ENCODE measurements at places on chromosomes 2 and 18.

- no peak for DNase-seq
Measured at GRCh38 chr18:10101729-10102128, 187.9 kb downstream of the VAPA start.

DNA sequence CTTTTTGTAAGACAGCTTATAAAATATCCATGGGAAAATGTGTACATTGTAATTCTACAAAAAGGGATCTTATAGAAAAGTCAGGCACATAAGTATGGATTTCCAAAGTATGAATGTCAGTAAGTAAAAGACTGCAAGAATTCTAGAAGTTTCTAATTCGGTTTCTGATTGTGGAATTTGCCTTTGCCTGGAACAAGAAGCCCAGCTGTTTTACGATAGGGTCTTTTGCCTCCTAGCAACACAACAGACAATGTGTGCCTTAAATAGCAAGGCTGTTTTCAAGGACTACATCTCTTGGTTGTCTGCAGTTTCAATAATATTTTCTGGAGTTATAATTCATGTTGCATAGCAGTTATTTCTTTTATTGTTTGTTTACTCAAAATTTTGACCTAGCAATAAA is 312.9 kb downstream of the MTX2 start:
- DNase-seq, result no peak

- DNase-seq, result no peak
Measured at GRCh38 chr18:11981543-11982366, 448 bp downstream of the IMPA2 start.

GRCh38 chr18:48404716-48405507 is 4.3 kb downstream of the ZBTB7C start:
- DNase-seq, result no peak

DNA sequence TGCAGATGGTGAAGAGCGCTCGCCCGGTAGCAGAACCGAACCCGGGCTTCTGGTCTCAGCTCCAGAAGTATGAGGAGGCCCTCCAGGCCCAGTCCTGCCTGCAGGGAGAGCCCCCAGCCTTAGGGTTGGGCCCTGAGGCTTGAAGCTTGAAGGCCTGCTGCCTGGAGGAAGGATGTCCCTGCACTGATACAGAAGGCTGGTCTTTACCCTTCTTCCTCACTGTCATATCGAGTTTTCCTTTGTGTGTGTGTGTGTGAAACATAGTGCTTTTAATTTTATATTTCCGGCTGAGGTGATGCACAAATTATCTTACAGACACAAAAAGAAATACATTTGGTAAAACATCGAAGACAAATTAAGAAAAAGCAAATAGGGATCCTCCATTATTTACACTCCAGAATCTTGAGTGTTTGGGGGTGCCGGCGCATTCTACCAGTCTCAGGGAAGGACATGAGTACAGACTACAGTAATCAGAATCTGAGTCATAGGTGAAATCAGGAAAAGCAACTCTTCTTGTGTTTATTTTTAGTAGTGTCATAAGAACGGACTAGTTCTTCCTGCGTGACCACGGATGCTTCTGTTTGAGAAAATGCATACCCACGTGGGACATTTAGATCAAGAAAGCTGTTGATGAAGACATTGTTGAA is 1.3 kb downstream of the DUSP28 start:
- no peak for DNase-seq

DNA sequence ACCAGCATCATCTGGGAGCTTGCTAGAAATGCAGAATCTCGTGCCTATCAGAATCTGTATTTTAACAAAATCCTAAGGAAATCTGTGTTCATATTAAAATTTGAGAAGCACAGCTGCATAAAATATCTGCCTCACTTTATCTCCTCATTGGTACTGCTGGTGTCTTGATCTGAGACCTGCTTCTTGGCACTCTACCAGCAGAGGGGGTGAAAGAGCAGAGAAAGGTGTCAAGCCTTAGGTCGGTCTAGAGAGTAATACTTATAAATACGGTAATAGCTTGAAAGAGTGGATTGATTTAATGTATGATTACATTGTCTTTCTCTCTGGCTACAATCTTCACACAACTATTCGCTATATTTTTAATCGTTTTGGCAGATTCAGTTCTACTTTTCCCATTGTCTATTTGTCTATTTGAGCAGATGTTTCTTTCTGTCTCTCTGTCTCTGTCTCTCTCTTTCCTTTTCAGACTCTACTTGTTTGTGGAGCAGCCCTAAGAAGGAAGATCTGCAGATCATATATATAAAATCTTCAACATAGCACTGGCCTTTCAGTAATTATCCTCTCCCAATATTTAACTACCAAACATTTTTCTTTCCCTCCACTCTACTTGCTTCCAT is 1.7 kb upstream of the GCG start:
- DNase-seq, result peak; percentile 38

- DNase-seq, result no peak
Measured at GRCh38 chr18:4267641-4268040, 187.5 kb downstream of the DLGAP1 start.

DNA sequence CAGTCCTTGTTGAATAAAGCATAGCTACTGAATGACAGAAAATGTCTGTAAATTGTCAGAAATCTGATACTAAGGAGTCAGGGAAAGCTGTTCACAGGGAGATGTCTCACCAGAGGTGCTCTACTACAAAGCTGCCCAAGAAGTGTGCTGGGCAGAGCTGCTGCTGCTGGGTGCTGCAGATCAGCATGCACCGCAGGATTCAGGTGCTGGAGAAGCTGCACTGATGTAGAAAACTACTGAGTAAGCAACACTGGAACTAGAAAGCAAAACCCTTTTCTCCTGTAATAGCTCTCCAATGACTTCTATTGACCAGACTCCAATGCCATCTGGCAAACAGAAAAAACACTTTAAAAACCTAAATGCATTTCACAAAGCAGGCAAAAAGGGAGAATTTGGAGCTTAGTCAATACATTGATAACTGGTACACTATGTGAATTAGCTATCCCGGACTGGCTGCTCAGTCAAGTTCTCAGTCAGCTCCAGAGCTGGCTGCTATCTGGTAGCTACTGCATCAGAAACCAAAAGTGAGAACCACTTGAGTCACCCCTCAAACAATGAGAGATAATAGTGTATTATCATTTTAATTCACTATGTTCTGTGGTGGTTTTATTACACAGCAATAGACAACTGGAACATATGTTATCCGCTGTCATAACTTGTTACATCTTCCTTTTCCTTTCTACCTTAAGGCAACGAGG is 493.1 kb downstream of the CPS1 start:
- no peak for DNase-seq

DNA sequence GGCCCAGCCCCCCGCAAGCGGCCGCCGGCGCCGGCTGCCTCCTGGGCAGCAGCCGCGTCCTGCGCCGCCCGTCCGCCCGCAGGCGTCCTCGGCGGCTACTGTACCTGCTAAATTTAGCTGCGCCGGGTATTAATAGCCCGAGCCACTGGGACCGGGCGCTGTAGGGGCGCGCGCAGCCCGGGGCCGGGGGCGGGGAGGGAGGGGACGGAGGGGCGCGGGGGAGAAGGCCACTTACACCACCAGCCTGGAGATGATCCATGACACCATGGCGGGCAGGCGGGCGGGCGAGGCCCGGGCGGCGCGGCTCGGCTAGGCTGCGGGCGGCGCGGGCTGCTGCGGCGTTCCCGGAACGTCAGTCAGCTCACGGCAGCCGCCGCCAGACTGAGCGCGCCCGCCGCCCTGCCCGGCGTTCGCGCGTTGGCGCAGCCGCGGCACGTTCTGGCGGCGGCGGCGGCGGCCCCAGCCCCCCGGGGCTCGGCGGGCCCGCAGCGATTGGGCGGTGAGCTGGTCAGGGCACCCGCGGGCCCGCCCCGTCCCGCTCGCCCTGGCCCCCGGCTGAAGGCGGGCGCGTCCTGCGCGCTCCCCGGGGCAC is at the start of gene REEP1:
REEP1 (minus strand) TSS at position 383 of the 592 bp plus-strand sequence; CDS start at position 267, 116 bp downstream.
- no peak for DNase-seq

- DNase-seq, result no peak
Measured at GRCh38 chr2:221125691-221126090, 446.4 kb downstream of the EPHA4 start.

DNA sequence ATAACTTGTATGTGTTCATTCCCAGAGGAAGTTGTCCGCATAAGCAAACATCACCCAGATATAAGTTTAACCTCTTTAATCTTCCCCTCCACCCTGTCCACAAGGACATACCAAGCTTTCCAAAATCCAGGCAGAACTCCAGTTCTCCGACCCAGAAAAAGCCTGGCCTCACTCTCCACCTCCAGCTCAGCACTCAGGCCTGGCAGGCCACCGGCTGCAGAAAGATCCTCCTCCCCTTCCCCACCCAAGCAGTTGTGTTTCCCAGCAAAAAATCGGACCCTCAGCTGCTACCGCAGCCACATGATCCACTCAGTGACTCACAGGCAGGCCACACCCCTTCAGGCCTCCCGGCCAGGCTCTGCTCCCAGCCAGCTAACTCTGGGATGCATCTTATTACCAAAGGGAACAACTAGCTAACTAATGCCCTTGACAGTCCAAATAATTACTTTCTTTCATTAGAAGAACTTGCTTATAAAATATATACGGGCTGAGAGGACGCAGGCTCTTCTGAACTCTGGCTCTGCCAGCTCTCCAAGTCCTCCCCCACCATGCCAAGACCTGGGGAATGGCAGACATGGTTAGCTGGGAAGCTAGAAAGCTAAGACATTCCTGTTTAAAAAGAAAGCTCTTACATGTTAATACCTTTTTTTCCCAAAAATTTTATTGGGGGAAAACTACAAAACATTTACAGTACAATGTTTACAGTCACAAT is 4.5 kb downstream of the ZFP36L2 start:
- DNase-seq, result peak; percentile 45

DNA sequence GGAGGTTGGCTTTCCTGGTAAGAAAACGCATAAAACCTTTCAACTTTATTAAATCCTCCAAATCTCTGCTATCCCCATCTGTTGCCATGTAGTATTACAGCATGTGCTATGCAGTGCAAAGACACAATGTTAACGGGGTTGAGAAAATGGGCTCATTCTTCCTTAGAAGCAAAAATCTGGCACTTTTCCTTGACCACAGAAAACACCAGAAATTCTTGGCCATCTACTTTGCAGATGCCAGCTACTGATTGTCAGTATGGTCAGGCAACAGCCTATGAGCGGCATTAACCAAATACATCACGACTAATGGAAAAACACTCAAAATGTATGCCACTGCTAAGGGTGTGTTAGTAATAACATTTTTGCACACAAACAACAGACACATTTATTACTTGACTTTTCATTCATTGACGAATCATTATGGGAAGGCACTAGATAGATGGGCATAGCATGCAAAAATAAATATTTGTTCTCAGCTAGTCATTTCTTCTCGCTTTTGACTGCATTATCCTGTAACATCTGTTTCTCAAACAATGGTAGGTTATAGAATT is 65.2 kb upstream of the CRIM1 start:
- DNase-seq, result no peak

DNA sequence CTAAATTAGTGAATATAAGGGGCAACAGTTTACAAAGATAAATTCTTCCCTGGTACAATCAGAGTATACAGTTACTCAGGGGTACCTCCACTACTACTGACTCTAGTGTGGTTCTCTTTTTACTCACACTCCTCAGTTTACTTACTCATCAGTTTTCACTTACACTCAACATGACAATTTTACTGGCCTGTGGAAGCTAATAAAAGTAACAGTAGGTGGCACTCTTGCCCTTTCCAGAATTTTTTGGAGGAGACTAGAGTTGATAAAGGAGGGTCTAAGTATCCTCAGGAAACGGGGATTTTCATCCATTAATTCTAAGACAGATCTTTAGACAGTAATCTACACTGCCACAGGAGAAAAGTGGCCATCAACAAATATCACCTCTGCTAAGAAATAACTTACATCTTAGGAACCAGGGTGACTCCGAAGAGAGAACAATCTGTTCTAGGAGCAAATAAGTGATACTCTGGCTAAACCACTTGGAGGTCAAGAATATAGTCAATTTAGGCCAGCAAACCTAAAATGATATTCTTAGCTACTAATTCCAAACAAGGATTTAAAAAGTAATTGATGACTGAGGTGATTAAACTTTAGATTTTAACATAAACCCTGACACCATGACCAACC is 61.3 kb downstream of the ATL2 start:
- DNase-seq, result no peak

DNA sequence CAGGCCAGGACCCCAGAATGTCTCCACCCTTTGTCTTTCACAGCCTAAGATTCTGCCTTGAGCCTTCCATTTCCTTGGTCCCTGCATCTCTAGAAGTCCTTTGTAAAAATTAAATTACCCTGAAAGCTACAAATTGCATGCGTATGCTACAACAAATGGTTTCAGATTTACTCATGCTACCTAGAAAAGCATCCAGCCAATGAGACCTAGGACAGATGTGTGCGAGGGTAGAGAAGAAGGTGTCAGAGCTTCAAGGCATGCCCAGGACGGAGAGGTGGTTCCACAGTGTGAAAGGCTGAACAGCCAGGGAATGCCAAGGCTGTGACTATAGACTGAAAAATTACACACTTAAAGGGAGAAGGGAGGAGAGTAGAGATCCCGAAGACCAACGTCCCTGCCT is 40.2 kb downstream of the CCBE1 start:
- no peak for DNase-seq
